Myocyte (in vitro differentiated cells): ENCODE measurements at places on chromosomes 16 and 17. TPM values are rescaled to one million over a fixed set of nuclear protein-coding genes. Genes with fewer than 3 reads are reported as not detected.

Gene MAF
- 24.5 and 28.6 TPM in 2 replicates for total RNA-seq

Gene EXOC3L1
- 0.99 and 2.1 TPM in 2 replicates for total RNA-seq

Gene OR4D1
- not detected in 2 replicates for total RNA-seq

Gene SYNGR3
- total RNA-seq: 0.51 and 2.7 TPM in 2 replicates

Gene KCNJ12
- 14.6 and 15.4 TPM in 2 replicates for total RNA-seq

Gene TMEM132E
- not detected in 2 replicates for total RNA-seq

Gene KRTAP4-11
- total RNA-seq: not detected in 2 replicates

Gene SPAG7
- total RNA-seq: 114 and 133 TPM in 2 replicates

Gene KRT32
- not detected in 2 replicates for total RNA-seq

Gene KRT40
- not detected in 2 replicates for total RNA-seq

Gene GPR179
- total RNA-seq: 0.03 and 0.05 TPM in 2 replicates

Gene MC1R
- total RNA-seq: 3.1 and 4.4 TPM in 2 replicates

Gene RHBDF2
- 6.5 and 7.5 TPM in 2 replicates for total RNA-seq

Gene CCDC57
- total RNA-seq: 7.9 and 11.3 TPM in 2 replicates

Gene SIRT7
- 19.2 and 20.3 TPM in 2 replicates for total RNA-seq

Gene EFNB3
- 0.78 and 1.5 TPM in 2 replicates for total RNA-seq

Gene TBL3
- total RNA-seq: 46.8 and 66.4 TPM in 2 replicates

Gene TP53TG3
- total RNA-seq: 0.80 TPM in 1 of 2 replicates, not detected in the other

Gene AXIN1
- total RNA-seq: 18.5 and 26.1 TPM in 2 replicates

Gene DHX58
- total RNA-seq: 9.3 and 11.3 TPM in 2 replicates

Gene MMP28
- total RNA-seq: 0.42 and 0.99 TPM in 2 replicates

Gene NETO2
- 6.3 and 6.8 TPM in 2 replicates for total RNA-seq

Gene CCL11
- not detected in 2 replicates for total RNA-seq

Gene AURKB
- 1.3 and 2.0 TPM in 2 replicates for total RNA-seq
